DMS79 treated with DMSO at 0.1 percent for 48 hours (cell line): ENCODE measurements at places on chromosomes 1 and 21.

DNA sequence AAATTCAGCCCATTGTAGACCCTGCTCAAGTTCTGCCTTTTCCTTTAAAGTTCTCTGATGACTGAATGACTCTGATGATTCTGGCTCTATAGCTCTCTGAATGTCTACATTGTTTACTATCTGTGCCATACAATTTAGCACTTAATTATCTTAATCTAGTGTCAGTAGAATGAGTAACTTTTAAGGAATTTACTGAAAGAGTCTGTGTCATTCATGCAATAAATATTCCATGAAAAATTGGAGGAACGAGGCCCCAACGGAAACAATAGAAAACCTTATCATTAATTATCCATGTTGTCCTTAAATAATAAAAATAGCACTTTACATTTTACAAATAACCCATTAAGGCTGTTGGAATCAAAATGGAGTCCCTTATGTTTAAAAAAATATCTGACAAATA, 77.8 kb downstream of the SLC44A5 start:
- DNase-seq = no peak

DNA sequence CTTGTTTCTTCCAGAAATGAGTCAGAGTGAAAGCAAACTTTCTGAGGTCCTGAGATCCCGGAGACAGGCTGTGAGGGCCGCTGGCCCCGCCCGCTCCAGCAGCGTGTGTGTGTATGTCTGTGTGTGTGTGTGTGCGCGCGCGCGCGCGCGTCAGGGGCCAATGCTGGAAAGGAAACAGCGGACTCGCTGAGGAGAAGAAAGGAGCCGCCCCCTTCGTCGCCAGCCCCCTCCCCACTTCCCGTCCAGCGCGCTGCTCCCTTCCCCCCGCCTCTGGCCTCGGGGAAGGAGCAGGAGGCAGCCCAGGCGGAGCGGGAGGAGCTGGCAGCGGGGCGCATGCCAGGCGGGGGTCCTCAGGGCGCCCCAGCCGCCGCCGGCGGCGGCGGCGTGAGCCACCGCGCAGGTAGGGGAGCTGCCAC, at the start of gene DISC1:
Gene DISC1, plus strand, starts transcription at position 256 of the 416 bp plus-strand sequence. Its CDS starts 78 bp downstream, at position 334.
- peak; percentile 47 for DNase-seq

- DNase-seq = no peak
Measured at GRCh38 chr1:71593523-71593922, 512.7 kb upstream of the ZRANB2 start.

DNA sequence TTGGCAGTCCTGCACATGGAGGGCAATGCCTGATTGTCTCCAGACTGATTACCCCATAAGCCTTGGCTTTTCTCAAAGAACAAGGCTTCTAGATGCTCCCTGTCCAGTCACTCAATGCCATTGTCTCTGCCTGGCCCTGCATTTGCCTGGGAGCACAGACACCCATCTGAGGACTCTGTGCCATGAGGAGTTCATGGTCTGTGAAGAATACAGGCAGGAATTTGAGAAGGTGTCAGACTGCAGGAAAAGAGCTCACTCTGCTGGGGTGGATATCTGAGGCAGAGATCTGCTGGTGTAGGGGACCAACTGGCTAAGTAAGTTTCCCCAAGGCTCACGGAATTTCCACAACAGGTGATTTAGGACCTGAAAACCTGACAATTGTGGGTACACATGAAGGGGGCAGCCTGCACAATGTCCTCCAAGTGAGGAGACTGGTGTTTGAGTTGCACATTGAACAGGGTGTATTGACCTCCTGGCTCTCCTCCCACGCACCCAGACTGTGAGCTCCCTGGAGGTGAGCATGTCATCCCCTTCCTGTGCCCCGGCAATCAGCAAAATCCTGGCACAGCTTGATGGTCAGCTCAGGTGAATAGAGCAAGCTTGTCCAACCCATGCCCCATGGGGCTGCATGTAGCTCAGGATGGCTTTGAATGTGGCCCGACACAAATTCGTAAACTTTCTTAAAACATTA, 829 bp downstream of the CYP4A22 start:
- no peak for DNase-seq

GRCh38 chr1:9845914-9846313, 22.1 kb upstream of the CLSTN1 start:
- no peak for DNase-seq

DNA sequence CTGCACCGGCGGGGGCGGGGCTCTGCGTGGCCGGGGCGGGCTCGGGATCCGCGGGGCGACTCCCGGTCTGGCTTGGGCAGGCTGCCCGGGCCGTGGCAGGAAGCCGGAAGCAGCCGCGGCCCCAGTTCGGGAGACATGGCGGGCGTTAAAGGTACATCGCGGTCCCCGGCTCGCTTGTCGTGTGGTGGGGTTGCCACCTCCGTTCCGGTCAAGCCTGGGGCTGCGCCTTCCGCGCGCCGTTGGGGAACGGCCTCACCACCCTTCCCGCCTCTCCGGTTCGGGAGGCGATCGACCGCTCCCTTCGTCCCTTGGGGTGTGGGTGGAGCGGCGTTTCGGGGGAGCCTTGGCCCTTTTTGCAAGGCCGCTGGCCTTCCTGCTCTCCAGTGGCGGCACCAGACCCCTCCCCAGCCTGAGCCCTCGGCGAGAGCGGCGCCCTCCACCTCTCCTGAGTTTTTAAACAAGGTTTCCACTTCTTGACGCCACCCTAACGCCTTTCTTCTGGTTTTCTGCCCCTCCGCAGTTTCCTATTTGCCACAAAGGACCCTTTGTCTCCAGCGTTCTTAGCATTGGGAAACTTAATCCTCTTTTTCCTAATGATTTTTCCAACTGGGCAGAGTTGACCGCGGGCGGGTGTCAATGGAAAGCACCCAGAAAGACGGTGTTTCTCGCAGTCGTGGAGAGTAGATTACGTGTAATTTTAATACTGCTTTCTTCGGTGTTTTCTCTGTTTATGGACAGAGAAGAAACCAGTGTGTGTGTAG, at the start of the genes LEPR and LEPROT:
Gene LEPR, plus strand, starts transcription at position 79 of the 761 bp plus-strand sequence. CDS start 144,898 bp downstream, outside the sequence.
Gene LEPROT, plus strand, starts transcription at position 79 of the 761 bp plus-strand sequence. Its CDS starts 57 bp downstream, at position 136.
- peak; percentile 47 for DNase-seq

DNA sequence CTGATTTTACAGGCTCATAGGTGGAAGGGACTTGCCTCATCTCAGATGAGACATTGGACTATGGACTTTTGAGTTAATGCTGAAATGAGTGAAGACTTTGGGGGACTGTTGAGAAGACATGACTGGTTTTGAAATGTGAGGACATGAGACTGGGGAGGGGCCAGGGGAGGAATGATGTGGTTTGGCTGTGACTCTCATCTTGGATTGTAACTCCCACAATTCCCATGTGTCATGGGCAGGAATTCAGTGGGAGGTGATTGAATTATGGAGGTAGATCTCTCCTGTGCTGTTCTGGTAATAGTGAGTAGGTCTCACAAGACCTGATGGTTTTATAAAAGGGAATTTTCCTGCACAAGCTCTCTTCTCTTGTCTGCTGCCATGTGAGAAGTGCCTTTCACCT, 20.8 kb downstream of the SCYL3 start:
- DNase-seq = no peak

DNA sequence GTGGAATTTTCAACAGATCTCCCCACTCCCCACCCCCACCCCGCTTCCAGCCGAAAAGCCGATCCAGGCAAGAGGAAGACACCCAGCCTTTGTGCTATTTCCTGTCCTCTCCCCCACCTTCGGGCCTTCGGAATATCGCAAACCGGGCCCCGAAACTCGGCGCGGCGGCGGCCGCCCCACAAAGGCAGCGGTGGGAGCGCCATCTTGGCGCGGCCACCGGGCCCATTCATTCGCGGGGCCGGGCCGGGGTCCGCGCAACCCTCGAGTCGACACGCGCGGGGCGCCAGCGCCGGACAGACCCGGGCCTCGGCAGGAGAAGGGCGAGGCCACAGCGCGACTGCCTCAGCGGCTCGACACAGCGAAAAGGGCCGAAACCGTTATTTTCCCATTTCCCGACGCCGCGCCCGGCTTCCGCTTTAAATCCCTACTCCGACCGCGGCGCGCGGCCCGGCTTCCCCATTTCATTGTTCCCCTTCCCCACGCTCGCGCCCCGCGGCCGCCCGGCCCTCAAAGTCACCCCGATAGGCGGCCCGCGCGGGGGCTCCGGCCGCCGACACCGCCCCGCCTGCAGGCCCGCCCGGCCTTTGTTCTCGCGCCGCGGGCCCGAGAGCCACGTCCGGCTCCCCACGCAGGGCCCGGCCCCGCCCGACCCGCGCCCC, 911 bp downstream of the GNB1 start:
- peak; percentile 9 for DNase-seq

- DNase-seq = peak; percentile 29
Measured at GRCh38 chr1:234893725-234894630, 234.7 kb downstream of the TOMM20 start.

- DNase-seq = no peak
Measured at GRCh38 chr1:111631502-111631901, 11.9 kb downstream of the RAP1A start.

DNA sequence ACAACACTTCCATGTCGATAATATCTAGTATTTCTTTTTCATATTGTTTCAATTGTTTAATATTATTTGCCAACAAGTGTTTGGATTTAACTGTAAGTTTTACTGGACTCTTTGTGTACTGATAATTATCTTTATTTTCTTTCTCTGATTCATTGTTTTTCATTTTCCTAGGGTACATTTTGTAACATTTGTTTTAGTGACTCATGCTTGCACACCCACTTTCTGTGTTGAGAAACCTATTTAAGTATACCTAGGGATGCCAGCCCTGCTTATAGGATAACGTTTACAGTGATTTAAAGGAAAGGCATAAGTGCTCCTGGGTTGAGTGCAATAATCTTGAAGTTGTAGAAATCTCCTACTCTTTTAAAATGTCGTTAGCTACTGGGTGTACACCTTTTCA, 1386.0 kb upstream of the ADGRL4 start:
- no peak for DNase-seq

DNA sequence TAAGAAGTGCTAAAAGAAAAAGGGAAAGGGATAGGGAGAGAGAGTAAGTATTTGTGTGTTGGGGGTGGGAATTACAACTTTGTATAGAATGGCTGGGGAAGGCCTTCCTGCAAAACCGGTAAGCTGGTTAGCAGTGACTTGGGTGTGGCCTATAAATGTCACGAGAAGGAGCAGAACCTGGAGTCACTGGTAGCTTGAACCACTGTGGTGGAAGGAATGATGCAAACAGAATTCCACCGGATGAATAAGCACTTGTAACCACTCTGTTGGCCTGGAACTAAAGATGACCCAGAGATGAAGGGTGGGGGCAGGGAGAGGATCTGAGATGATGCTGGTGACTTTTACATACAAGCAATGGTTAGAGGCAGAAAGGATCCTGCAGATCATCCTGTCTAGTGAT, 8.9 kb downstream of the XKR8 start:
- no peak for DNase-seq

GRCh38 chr21:36705679-36706481, 7.0 kb downstream of the SIM2 start:
- DNase-seq = no peak

DNA sequence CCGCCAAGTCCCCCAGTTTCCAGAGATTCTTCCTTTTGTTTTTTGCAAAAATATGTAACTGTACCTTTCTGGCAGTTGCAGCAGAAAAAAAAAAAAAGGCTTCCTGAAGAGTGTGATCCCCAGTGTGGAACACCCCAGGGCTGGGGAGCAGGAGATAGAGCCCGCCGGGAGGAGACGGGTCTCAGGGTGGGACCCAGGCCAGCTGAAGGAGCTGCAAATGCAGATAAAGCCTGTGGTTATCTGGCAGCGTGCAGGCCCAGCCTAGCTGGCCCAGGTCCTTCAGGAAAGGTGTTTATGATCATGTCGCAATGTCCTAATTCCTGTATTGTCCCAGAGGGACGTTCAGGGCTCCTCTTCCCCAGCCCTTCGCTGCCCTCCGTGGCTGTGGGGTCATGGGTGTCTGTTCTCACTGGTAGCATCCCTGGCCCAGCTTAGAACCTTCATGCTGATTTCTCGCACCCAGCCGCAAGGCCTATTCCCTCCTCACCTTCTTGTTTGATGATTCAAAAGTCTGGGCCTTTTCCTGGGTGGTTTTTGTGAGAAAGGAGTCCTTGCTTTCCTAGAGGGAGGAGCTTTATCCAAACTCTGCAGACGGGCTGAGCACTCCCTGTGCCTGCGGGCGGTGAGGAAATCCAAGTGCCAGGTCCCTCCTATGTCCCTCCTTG, 26.2 kb downstream of the RNF187 start:
- DNase-seq = no peak

- no peak for DNase-seq
Measured at GRCh38 chr1:112676543-112676942, 2.1 kb downstream of the MOV10 start.

DNA sequence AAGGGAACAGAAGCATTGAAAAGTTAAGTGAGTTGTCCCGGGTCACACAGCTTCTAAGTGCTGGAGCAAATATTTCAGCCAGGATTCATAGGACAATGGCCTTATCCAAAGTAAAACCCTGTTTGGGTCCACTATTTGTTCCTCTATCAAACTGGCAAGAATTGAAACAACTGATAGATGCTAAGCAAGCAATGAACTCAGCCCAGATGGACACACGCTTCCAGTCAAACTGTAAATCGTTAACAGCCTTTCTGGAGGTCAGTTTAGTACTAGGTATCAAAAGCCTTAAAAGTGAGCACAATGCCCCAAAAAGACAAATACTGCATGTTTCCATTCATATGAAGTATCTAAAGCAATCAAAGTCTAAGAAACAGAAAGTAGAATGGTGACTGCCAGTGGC, 779 bp upstream of the SVBP start:
- DNase-seq = no peak

DNA sequence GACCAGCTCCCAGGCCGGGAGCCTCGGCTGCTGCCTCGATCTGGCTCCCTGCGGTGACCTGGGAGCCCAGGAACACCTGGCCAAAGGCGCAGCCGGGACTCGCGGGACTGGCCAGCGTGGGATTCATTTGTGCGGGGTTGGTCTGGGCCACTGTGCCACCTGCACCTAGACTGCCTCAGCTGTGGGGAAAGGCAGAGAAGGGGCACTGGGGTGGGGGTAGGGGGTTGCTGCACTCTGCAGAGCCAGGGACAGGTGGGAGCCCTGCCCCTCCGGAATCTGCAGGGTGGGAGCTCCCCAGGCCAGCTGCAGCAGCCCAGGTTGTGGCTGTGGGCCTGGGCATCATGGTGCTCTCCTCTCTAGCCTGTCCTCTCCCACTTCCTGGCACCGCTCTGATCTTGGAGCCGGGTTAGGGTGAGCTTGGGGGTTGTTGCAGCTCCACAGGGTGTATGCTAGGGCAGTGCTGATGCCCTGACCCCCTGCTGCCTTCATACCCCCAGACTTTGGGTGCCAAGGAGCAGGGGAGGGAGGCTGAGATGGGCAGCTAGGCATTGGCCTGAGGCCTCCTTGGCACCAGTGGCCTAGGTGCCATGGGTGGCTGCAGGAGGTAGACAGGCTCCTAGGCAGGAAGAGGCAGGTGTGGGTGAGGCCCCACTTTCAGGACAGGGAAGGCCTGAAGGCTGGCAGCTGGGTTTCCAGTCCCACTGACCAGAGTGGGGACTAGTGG, 57.5 kb upstream of the ETV3 start:
- DNase-seq = no peak

GRCh38 chr1:84504580-84505492, 1.4 kb upstream of the SPATA1 start:
- DNase-seq = peak; percentile 43
